HCT116 (cell line): ENCODE measurements at places on chromosomes 3 and 15. TPM values are rescaled to one million over a fixed set of nuclear protein-coding genes. Genes with fewer than 3 reads are reported as not detected.

Gene SERINC4
- 0.12 TPM for total RNA-seq

DNA sequence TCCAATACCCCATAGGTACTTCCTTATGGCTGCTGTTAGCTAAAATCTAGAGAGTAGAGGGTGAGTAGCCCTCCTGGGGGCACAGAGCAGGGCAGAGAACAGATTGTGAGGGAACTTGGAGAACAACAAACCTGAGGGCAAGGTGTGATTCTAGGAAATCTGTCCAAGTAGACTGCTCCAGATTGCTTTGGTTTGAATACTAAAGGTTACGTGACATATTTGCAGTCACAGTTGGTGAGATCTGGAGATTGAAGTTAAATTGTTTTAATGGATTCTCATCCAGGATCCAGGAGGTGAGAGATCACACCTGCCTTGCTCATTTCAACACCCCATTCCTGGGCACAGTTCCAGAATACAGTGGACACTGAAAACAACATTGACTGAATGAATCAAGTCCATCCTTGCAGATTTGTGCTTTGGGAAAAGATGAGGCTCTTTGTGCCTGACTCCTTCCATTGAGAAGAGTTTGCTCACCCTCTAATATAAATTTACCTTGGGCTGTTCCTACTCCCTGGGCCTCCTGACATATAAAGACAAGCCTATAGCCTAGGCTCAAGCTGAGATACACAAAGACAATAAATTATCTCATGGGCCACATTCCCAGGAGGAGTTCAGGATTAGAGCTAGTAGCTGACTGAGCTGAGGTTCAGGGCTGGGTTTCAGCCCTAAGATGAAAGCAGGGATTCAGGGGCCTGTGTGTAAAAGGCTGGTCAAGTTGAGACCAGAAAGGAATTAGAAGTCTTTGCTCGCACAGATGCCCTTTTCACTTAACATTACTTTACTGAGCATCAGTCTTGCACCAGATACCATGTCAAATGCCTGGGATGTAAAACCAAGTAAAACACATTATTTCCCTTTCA, 400.9 kb upstream of the MCTP2 start:
- DNase-seq, result no peak

GRCh38 chr3:133441867-133442270, 42.0 kb downstream of the BFSP2 start:
- DNase-seq, result no peak

DNA sequence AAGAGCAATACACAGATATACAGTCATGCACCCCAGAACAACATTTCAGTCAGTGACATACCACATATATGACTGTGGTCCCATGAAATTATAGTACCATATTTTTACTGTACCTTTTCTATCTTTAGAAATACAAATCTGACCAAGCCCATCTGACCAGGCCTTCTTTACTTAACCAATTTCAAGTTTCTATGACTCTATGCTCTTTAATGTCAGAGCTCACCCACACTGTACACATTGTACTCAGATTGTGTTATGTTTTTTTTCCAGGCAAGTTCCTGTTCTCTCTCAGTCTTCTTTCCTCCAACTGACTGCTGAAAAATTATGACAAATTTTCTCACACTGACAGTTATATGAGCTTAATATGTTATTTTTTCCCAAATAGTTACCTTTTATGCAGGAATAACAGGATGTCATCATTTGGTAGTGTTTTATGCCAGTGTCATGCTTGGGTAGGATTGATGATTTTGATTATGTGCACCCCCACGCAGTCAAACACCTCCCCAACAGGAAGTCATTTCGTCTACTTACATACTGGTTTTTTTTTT, 8.0 kb upstream of the CBLB start:
- DNase-seq, result no peak

GRCh38 chr15:95134431-95135110, 903.2 kb downstream of the MCTP2 start:
- no peak for DNase-seq

DNA sequence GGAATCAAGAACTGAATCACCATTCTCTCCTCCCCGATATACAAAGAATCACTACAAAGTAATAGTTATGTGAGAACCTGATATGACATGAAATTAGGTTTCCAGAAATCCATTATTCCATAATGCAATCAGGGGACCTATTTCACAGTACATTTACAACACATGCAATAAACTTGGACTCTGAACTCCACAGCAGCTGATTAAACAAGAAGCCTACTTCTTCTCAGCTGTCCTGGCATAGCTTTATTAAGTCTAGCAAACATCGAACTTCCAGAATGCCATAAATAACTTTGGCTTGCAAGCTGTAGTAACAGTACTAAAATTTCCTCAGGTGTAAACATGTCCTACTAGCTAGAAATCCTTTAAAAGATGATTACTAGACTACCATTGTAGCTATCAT, 17.8 kb downstream of the PDCD10 start:
- no peak for DNase-seq
